ENCODE measurements at places on chromosomes 1 and 21.

GRCh38 chr1:214418391-214418790 lies 133.0 kb downstream of the PTPN14 start:
- no peak for DNase-seq

DNA sequence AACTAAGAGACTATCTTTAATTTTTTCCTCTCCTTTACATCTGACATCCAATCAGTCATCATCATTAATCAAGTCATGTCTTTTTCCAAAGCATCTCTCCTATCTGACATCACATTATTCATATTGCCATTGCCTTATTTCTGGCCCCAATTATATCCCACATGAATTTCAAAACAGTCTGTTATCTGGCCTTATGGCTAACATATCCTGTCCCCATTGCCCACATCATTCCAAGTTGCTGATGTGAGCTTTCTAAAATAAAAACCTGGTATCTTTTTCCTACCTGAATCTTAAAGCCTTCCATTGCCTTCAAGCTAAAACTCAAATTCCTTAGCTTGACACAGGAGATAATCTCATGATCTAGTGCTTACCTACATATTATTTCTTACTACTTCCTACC lies 283.9 kb downstream of the LRRC40 start:
- no peak for DNase-seq

- DNase-seq, result no peak
Measured at GRCh38 chr1:10084045-10084444, 51.3 kb downstream of the UBE4B start.

- DNase-seq, result peak; percentile 58
Measured at GRCh38 chr1:52706941-52707926, 9.1 kb upstream of the COA7 start.

- DNase-seq, result no peak
Measured at GRCh38 chr1:212752934-212753497, 38.6 kb downstream of the NSL1 start.

DNA sequence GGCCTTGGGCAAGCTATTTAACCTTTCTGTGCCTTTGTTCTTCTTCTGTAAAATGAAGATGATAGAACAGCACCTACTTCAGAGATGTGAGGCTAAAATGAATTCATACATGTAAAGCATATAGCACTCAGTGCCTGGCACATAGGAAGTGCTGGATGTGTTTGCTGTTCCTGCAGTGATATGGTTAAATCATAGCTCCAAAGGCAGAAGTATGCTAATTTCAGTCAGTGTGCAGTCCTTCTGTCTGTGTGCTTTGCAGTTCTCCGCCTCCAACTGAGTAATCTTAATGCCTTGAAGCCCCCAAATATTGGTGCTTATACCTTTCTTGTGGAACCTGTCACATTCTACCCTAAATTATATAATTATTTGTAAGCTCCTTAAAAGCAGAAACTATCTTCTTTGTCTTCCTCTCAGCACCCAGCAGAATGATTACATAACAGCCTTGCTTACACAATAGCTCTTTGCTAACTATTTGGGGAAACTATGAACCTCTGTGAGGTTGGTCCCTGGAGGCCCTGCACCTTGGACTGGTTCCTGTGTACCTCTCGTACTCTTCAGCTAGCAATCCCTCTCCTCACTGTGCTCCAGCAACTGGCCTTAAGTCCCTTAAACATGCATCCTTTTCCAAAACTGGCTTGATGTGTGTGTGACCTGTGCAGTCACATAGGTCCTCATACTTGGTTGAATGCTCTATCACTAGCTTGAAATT lies 57.0 kb upstream of the CACYBP start:
- no peak for DNase-seq

GRCh38 chr1:53587252-53587988 lies 128.2 kb downstream of the DMRTB1 start:
- DNase-seq, result peak; percentile 28

DNA sequence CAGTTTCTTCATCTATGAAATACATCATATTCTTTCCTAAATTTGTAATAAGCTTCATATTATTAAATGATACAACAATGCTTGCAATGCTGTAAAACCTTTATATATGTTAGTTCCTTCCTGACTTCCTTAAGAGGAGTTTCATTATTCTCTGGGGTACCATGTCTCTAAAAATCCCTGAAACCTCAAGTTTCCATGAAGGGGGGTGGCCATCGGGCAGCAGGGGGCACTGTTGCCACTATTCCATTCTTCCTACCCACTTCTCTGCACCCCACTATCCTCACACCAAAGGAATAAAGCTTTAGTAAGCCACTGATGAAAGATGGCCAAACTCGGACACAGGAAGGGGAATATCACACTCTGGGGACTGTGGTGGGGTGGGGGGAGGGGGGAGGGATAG lies 9.0 kb upstream of the DMRTB1 start:
- no peak for DNase-seq

DNA sequence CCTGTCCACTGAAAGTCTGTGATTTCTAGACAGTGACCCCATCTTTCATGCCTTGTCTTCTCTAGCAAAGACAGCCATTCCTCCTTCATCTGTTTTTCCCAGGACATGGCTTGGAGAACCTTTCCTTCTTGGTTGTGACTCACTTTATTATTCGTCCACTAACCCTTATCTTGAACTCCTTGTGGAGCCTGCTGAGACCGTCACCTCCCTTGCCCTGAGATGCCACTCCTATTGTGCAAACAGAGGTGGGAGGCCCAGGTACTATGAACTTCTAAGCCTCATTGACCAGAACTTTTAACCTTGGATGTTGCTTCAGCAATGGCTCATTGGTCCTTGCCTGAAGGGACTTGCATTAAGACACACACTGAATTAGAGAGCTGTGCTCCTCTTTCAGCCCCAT lies 117.5 kb downstream of the FOXD2 start:
- no peak for DNase-seq

GRCh38 chr1:155607708-155608107 lies 2.3 kb upstream of the MSTO1 start:
- DNase-seq, result no peak

GRCh38 chr1:40736085-40736531 lies 44.6 kb downstream of the NFYC start:
- no peak for DNase-seq

- DNase-seq, result no peak
Measured at GRCh38 chr1:10897981-10898728, 101.7 kb upstream of the CASZ1 start.

DNA sequence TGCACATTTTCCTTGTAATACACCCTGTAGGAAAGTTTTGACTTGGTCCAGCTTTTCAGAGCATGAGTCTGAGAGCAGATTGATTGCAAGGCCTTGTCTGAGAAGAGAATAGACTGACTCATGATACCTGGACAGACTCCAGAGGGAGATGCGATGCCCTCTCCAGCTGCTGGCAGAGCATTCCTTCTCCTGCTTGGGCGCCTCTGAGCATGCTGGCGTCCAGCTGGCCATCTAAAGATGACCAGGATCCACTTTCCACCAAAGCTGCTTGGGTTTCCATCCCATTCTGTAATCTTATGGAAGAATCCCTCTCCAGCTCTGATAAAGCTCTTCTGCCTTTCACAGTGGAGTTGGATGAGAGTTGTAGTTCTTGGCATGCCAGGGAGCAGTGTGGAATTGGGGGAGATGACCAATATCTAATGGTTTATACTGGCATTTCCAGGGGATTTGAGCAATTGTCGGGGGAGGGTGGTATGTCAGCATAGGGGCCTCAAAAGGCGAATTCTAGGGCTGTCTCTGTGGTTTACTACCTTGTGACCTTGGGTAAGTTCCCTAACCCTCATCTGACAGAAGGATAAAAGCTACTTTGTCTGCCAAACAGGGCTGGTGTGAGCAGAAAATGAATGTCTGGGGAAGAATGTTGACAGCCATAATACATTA lies 19.5 kb downstream of the SZRD1 start:
- DNase-seq, result no peak

DNA sequence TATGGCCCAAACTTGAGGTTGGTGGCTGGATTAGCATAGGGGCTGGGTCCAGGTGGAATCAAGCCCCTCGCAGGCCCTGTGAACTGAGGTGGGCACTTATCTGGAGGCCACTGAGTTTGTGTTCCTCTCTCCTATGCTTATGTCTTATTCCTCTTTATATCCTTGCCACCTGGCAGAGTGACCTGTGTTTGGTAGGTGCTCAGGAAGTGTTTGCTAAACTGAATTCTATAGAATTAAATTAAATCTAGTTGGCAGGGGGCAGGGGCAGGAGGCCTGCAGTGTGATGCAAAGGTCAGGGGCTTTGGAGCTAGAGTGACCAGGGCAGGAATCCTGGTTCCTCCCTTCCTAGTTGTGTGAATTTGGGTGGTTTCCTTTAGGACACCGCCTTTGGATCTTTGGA lies 1.1 kb upstream of the TMEM9 start:
- DNase-seq, result no peak

DNA sequence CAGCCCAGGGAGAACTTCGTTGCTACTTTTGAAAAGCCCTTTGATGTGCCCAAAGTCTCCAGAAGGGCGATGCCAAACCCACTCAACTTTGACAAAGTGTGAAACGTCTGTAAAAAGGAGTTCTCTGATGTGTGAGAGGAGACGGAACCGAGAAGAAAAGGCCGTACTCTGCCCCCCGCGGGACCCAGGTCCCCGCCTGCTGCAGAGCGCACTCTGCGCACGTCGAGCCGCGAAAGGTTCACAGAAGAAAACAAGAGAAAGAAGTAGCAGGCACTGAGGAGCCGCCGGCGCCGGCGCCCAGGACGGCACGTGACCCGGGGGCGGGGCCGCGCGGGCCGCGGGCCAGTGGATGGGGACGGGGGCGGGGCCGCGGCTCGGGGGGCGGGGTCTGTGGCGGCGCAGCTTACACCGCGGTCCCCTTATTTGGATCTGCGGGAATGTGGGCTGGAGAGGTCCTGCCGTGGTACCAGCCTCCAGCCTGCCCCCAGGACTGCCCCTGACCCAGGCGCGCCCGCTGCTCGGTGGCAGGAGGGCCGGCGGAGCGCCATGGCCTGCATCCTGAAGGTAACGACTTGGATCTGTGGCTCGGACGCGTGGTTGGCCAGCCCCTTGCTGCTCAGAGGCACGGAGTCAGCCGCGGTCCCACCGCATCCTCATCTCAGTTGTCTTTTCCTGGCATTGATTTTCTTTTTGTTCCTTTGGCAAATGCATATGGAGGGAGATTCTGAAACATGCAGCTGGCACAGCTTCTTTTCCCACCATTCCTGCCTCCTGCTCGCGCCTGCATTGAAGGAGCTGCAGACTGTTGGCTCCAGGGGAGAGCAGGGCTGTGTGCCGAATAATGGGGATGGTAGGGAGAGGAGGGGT lies at the start of gene ST6GALNAC3:
Gene ST6GALNAC3, plus strand, starts transcription at position 426 of the 867 bp plus-strand sequence.
- peak; percentile 76 for DNase-seq

DNA sequence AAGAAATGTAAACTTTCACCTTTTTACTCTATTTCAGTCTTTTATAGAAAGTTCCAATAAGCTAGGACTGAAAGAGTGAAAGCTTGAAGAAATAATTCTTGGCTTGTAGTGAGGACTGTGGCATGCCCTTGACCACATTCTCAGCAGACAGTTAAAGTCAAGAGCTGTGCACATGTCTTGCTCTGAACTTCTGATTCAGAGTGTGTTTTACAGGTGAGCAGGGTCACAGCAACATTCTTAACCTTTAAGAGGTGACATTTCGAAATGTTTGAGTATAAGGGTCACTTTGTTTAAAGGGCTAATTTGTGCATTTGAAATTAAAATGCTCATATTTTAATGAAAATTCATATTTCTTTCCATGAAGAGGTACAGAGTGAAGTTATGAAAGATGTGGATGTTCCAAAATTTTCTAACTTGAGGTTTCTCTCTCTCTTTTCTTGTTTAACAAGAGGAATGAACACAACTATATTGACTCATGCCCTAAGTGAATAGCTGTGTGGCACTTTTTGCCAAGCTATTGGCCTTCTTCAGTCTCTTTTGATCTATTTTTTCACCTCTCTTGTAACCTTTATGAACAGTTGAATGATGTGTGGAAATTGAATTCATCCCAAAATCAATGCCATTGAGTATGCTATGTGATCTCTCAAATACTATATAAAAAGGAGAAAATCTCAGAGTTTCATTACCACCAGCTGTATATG lies 918.1 kb downstream of the ADGRL2 start:
- no peak for DNase-seq

DNA sequence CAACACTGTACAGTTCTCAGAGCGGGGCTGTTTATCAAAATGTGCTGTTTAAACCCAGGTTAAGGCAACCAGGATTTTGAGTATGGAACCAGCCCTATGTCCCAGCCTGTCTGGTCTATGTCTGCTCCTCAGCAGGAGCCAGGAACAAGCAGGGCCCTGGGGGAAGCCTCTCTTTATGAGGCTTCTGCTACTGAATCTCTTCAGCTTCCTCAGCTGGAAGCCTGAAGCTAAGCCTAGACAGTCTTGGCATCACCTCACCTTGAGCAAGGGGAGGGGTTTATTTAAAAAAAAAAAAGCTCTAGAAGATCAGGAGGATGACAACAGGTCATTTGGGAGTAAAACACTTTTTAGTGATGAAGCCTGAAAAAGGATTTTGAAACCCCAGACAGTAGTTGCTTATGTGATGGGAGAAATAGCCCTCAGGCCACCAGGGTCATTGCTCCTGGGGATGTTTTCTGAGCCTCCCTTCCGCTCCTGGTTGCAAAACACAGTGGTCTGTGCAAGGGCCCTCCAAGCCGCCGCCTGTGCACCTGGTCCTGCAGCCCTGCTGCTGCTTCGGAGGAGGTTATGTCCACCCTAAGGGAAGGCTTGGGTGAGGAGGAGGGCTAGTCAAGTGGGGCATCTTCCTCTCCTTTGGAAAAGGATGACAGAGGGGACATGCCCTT lies 21.8 kb upstream of the GRHL3 start:
- DNase-seq, result no peak

DNA sequence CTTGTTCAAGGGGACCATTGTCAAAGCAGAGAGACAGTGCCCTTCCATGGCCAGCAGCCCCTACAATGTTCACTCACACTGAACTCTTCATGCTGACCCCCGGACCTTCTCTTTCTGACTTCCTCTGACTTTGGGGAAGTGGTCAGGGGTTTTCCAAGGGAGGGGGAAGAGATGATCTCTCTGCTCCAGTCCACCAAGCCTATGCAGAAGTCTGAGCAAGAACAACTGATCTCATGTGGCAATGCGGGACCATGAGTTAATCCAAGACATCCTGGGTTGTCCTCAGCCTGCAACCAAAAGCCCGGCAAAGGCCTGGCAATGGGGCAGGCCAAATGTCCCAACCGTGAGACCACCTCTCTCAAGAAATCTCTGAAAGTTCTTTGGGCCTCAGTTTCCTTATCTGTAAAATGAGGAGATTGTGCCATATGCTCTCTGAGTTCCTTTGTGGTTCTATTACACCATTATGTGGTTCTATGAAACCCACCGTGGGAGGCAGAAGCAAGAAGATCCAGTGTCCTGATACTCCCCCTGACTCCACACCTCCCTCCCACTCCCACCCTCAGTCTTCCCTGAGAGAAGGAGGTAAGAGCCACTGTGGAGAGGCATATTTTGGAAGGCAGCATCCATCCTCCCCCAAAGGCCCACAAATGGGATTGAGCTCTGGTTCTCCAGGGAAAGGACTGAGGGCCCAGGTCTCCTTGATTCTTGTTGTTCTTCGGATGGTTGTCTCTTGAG lies 11.8 kb upstream of the ARHGEF2 start:
- DNase-seq, result no peak

GRCh38 chr1:117037802-117038201 lies 22.3 kb upstream of the TTF2 start:
- DNase-seq, result no peak

- no peak for DNase-seq
Measured at GRCh38 chr1:234727018-234727940, 117.3 kb upstream of the IRF2BP2 start.

- DNase-seq, result no peak
Measured at GRCh38 chr1:156896490-156897033, 3.0 kb downstream of the PEAR1 start.
